ENCODE measurements at places on chromosomes 6 and 20.

DNA sequence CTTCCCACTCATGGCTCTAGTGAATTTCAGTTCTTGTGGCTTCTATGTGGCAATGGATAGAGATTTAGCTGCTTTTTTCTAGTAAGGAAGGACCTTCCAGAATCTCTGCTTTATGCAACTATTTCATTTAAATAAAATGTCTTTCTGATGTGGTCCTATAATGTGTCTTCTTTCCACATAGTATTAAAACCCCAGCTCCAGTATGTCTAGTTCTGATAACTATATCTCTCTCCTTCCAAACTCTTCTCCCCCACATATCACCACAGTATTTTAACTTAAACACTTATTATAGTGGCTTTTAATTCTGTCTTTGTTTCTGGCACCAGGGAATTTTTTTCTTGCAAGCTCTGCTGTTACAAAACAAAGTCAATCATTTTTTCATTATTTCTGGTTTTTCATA lies 40.6 kb upstream of the SUMO4 start:
- no peak for DNase-seq

DNA sequence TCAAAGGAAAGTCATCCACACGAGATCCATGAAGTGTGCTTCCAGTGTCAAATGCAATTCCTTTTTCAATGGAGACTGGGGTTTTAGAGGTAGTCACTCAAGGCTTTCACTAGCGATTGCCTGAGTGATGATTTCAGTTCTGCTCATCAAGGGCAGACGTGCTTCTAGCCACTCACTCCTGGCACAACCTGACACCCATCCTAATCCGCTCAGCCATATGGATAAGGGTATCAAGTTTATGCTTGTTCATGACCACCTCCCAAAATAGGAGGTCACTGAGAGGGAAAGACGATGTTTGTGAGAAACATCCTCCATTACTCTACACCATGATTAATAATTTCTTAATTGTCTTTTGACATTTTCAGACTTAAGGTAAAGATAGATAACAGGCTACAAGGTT lies 91.3 kb upstream of the HEY2 start:
- no peak for DNase-seq

DNA sequence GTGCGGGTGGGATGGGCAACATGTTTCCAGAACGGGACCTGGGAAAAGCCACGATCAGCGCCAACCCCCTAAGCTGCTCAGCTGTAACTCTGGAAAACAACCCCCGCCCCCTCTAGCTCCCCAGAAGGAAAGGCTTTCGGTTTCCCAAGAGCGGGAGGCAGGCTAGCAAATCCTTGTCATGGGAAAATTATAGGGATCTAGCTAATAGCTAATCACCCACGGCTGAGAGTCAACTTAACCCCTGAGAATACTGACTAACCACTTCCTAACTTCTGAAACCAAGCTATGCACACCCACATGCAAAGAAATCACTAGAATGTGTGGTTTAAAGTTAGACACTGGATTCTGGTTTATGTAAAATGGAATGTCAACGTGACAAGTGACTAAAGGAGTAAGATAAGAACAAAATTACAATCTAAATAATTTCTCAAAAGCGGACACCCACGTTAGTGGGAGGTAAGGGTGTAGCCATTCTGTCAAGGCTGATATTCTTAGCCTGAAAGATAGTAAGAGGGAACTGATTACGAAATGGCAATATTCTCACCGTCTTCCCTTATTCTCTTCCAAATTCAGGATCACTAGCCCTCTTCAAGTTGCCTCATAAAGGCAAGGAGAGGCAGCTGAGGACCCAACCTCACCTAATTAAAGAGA lies 20.1 kb downstream of the JAG1 start:
- no peak for DNase-seq

DNA sequence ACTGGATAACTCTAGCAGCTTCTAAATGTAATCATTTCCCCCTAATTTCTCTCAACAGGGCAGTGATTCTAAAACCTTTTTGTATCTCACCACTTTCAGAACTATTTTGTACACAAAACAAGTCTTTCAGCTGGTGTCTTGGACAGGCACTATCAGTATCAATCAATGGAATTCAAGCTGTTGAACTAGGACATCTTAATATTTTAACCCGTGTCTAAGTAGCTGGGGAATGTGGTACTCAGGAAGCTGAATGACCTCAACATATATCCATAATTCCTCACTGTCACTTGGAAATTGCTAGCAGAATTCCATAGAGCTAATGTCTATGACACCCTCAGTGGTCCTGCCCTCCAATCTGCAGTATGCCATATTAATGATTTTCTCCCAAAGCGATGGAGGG lies 24.5 kb downstream of the ADAT2 start:
- no peak for DNase-seq

GRCh38 chr20:46256293-46256692 lies 52.0 kb downstream of the CDH22 start:
- DNase-seq: no peak

- DNase-seq: no peak
Observed at GRCh38 chr6:118696271-118696670, 44.9 kb upstream of the CEP85L start.

- DNase-seq: no peak
Observed at GRCh38 chr6:15504581-15505350, 158.1 kb downstream of the DTNBP1 start.

- no peak for DNase-seq
Observed at GRCh38 chr6:160442151-160442550, 94.0 kb downstream of the SLC22A3 start.

GRCh38 chr20:51460569-51461265 lies 81.8 kb downstream of the NFATC2 start:
- no peak for DNase-seq

DNA sequence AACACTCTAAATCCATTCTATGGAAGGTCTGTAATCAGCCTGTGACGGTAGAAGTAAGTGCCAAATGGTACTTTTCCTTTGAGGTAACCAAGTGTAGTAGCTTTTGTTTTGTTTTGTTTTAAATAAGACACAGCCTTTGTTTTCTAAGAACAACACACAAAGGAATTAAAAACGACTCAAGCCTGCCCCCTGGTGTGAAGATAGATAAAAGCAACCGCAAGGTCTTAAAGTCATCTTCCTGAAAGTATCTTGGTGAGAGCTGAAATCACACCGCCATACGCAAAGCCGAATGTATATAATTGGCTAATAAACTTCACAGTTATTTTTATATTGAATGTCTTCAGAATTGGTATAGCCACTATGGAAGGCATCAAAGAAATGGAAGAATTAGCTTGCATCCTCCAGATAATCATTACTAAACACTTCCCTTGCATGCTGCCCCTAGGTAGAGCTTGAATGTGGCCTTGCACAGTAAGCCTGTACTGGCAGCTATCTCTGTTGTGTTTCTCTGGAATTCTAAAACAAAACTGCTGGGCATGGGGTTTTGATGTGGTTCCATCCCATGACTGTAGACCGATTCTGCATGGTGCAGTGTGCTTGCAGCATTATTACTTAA lies 95.6 kb downstream of the LAMP5 start:
- DNase-seq: peak; percentile 3

DNA sequence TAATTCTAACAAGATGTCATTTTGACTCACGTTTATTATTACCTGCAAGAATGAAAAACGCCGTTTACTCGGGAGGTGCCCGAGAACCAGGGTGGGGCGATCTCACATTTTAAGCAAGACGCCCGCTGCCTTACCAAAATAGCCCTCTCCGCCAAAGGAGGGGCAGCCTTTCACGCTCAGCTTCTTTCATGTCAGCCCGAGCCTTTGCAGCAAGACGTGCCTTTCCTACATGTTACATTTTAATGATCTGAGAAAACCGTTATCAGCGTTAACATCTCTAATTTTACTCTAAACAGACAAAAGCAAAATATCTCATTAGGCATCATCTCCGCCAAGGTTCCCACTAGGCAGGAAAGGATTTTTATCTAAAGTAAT lies 2.0 kb downstream of the BACH2 start:
- DNase-seq: no peak

DNA sequence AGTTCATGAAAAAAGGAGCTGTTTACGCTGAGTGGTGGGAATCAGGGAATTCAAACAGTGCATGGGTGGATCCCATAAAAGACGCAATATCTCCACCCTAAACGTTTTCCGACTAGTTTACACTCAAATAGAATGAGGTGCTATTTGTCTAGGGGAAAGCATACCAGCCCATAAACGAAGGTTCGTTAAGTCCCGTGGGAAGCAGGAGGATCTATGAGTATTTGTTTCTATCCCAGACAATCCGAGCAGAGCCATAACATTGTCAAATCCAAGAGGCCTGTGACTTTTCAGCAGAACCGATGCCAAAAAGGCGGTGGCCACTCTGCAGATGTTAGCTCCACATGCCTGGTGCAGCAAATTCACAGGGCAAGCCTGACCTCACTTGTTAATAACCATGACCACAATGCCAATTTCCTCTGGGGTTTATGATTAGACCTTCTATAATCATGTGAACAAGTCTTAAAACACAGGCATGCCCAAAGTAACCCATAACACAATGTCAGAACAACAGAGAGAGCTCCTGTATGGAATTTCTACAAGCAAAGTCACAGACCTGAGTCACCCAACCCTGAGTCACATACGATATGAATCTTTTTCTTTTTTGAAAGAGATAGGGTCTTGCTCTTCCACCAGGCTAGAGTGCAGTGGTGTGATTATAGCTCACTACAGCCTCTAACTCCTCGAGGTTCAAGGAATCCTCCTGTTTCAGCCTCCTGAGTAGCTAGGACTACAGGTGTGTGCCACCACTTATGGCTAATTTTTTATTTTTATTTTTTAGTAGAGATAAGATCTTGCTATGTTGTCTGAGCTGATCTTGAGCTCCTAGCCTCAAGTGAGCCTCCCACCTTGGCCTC lies 123.3 kb downstream of the KIF13A start:
- no peak for DNase-seq

GRCh38 chr6:30244560-30244959 lies 31.4 kb upstream of the TRIM26 start:
- DNase-seq: no peak

DNA sequence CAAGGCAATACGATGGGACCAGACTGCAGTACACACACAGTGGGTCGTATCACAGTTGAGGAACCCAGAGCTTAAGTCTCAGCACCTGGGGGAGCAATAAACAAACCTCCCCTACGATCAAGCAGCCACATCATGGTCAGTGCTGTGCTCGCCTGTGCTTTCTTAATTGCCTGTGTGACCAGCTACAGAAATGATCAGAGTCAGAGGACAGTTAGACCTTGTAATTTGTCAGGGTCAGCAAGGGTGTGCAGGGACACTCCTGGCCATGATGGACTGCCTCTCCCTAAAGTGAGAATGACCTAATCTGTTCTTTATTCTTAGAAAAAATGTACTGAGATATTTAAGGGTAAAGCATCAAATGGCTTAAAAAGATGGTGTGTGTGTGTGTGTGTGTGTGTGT lies 78.4 kb downstream of the OPRM1 start:
- DNase-seq: no peak

DNA sequence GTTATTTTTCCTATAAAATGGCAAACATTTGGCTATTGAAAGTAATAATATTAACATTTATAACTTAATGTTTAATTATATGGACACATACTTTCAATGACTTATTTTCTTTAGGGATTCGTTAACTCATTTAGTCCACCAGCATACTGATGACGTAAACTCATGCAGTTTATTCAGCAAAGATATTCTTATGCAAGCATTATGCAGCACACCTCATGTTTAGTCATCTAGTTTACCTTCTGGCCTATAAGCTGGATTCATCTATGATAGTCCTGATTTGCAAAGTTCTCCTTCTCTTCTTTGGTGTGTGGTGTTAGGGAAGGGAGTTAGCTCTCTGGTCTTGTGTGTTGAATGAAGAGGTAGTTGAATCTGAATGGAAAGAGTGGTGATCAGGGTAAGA lies 60.0 kb downstream of the OR2J2 start:
- no peak for DNase-seq

- DNase-seq: peak; percentile 35
Observed at GRCh38 chr6:150599199-150600009, at the start of gene PLEKHG1. TSS of gene PLEKHG1 (plus strand) at chr6:150599885. CDS start at chr6:150733682, 133,797 bp downstream.

GRCh38 chr20:63572788-63573646 lies 1.0 kb downstream of the HELZ2 start:
- DNase-seq: no peak

- no peak for DNase-seq
Observed at GRCh38 chr6:157090736-157091135, 232.6 kb downstream of the TMEM242 start.

- DNase-seq: no peak
Observed at GRCh38 chr6:33777398-33778388, 11.2 kb downstream of the LEMD2 start.

- no peak for DNase-seq
Observed at GRCh38 chr20:62588458-62589149, 53.7 kb upstream of the SLCO4A1 start.

DNA sequence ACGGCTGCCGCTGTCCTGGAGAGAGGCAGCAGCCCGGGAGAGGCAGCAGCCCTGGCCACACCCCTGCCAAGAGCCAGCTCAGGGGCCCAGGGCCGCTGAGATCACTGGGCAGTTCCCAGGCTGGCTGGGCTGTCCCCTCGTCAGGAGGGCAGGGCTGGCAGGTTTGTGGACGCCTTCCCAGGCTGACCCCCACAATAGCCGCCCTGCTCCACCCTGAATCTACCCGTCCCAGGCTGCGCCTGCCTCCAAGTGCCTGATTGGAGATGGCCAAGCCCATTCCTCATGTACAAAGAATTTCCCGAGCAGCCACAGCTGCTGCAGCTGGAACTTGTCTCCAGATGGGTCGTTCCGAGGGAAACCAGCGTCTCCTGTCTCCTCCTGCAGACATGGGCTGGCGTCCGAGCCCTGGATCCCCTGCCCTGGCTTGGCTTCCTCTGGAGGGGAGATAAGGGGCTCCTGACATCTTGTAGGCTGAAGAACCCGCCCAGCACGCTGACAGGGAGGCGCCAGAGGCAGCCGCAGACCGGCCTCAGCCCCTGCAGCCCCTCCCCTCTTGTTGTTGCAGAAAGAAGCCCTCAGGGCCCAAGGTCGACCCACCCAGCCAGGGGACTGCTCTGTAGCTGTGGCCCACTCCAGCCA lies 9.4 kb upstream of the GATA5 start:
- no peak for DNase-seq

DNA sequence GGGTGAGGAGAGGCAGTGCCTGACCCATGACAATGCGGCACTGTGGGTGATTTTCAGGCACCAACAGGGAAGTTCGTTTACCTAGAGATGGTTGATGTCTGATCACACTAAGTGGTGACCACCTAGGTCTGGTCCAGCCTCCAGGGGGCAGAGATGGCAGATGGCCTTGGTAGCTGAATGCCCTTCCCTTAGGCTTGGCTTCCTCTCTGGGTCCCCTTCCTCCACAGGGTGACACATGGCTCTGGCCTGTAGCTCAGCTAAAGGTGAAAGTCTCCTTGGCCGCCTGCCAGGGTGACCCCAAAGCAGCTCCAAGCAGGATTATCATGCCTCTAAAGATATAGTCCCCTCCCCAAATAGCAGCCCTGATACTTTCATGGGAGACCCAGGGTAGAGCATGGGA lies 6.4 kb downstream of the GDAP1L1 start:
- no peak for DNase-seq

- no peak for DNase-seq
Observed at GRCh38 chr6:54415517-54415916, 107.3 kb downstream of the TINAG start.

- peak; percentile 22 for DNase-seq
Observed at GRCh38 chr6:136784910-136785746, 7.1 kb downstream of the MAP3K5 start.

Measured in stimulated activated CD4-positive, alpha-beta T cell treated with anti-CD3 and anti-CD28 coated beads, Interleukin-1b, Interleukin-23, amount 100 ng/mL, for 4 hours (primary cell).